ENCODE measurements at places on chromosomes 2 and 18. TPM values are rescaled to one million over a fixed set of nuclear protein-coding genes. Genes with fewer than 3 reads are reported as not detected.
A peak's percentile ranks its signal among the peaks of the same experiment; 100 is the strongest.

The RFTN2 gene
- 2.1 TPM for total RNA-seq

- no peak for DNase-seq
Measured at GRCh38 chr18:7908681-7909299, 341.7 kb downstream of the PTPRM start.

- DNase-seq, result no peak
Measured at GRCh38 chr2:37507703-37508102, 163.3 kb downstream of the QPCT start.

GRCh38 chr2:178928077-178928476 lies 120.9 kb upstream of the TTN start:
- DNase-seq, result no peak

DNA sequence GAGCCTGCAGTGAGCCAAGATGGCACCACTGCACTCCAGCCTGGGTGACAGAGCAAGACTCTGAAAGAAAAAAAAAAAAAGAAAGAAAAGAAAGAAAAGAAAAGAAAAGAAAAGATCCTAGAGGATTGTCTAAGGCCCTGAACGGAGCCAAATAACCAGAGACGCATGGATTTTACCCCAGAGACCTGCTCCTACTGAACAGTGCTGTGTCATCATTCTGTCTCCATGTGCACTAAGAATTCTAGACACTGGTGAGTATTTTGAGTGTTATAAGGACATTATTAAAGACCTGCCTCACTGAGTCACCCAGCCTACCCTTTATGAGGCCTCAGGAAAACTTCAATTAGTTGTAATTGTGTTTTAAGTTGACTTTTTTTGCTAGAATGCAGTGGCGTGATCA lies 61.9 kb upstream of the RIOK3 start:
- DNase-seq, result no peak

The TUBA4B gene
- total RNA-seq, result not detected

DNA sequence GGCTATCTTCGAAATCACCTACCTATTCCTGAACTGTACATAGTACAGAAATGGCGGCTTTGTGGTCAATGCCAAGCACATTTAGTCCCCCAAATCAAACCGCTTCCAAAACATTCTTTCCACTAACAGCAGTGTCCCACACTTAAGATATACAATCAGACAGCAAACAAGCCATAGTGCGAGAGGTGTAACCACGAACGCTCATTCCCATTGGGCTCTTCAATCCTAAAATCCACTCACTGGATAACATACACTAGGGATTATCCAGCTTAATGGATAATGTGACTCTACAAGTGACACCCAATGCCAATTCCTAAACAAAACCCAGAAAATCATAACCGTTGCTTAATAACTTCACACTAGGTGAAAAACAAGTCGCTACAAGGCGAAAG lies 2.0 kb downstream of the XPO1 start:
- peak; percentile 48 for DNase-seq

The ITGB1BP1 gene
- total RNA-seq, result 52.2 TPM

The FSIP2 gene
- total RNA-seq, result not detected

DNA sequence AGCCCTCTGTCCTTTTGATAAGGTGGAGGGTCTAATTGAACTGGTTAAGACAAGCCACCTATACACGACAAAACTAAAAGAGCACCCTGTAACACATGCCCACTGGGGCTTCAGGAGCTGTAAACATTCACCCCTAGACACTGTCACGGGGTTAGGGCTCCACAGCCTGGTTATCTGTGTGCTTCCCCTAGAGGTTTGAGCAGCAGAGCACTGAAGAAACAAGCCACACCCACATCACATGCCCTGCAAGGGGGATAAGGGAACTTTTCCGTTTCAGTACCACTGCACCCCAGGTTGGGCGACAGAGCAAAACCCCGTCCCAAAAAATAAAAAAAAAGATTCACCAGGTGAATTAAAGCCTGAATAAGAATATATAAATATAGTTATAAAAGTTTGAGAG lies 913.7 kb upstream of the ACVR2A start:
- DNase-seq, result no peak

The FOXD4L1 gene
- not detected for total RNA-seq

GRCh38 chr2:231364961-231365810 lies 30.3 kb upstream of the B3GNT7 start:
- DNase-seq, result peak; percentile 81

DNA sequence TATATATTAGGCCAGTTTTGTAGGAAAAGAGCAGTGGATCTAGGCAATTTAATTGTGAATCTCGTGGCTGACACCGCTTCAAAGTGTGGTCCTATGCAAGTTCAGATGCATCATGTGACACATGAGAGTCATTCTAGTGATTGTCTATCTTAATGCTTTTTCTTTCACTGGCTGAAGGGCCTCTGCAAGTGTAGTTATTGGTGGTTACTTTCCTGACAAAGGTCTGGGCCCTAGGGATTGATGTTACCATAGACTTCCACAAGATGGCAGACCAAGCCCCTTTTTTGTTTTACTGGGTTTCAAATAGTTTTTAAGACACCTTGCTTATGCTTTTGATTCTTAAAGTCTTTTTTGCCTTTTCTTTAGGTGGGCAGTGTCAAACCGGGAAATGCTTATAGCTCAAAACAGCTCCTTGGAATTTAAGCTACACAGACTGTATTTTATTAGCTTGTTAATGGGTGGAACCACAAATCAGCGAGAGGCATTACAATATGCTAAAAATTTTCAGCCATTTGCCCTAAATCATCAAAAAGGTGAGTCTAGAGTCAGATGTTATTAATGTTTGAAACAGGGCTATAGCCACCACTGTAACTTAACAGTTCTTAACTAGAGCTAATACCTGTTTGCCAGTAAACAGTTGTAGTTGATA lies 25.9 kb downstream of the CD8A start:
- peak; percentile 58 for DNase-seq

DNA sequence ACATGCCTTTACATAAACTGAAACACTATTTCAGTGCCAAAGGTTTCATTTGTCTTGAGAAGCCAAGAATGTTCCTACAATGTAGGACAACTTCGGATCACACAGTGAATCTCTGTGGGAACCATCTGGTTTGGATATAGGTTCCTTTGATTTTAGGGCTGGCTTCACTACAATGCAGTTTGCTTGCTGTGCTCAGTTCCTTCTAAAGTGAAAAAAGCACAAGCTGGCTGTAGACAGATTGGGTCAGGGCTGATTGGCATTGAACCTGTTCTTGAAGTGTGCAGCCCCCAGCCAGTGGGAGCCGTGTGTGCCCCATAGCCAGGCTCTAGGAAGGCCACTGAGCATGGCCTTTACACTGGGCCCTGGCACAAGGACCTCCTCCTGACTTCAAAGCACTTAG lies 167.9 kb upstream of the HNRNPA3 start:
- no peak for DNase-seq

The KRTCAP3 gene
- not detected for total RNA-seq

- peak; percentile 79 for DNase-seq
Measured at GRCh38 chr2:29766191-29766590, 155.2 kb downstream of the ALK start.

GRCh38 chr2:226906163-226906693 lies 70.4 kb downstream of the RHBDD1 start:
- no peak for DNase-seq

- DNase-seq, result no peak
Measured at GRCh38 chr2:196638765-196639164, 750 bp upstream of the CCDC150 start.

- DNase-seq, result no peak
Measured at GRCh38 chr18:13300796-13301195, 82.2 kb downstream of the LDLRAD4 start.

DNA sequence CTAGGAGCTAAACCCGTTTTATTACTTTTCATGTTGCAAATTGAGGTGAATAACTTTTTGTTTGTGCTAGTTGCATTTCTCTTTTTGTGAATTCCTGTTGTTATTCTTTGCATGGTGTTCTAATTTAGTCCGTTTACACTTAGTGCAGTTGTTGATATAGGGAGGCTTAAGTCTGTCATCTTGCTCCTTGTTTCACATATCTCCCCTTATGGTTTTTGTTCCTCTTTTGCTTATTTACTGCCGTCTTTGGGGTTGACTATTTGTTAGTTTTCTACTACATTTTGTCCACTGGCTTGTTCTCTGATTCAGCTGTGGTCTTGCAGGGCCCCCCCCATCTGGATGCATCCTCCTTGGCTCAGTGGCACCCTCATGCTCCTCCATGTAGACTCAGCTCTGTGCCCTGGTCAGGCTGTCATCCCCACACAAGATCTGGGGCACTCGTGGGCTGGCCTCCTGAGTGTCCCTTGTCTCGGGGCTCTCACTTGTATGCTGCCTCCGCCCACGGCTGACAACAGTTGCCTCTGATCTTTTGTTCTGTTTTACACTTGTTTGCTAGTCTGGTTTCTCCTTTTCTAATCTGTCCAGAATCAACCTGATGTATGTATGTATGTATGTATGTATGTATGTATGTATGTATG lies 42.9 kb upstream of the ASB1 start:
- no peak for DNase-seq

The CXCR4 gene
- not detected for total RNA-seq

The PPP4R1 gene
- total RNA-seq, result 85.5 TPM

DNA sequence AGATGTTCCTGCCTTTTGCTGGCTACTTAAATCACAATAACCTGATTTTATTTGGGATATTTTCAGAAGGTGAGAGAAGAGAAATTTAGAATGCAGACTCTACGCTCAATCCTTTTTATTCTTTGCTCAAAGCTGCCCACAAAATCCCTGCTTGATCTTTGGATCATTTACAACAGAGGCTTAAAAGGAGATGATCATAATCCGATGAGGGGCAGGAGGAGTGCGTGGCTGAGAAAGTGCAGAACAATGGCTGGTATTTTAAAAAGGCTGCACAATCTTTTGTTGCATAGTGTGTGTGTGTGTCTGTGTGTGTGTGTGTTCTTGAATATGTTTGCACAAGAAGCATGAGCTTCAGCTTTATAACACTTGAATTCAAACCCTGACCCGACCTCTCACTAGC lies 256.3 kb upstream of the MYT1L start:
- no peak for DNase-seq

GRCh38 chr2:26974352-26974751 lies 3.9 kb downstream of the MAPRE3 start:
- no peak for DNase-seq

- DNase-seq, result no peak
Measured at GRCh38 chr2:231919341-231920035, 6.7 kb downstream of the NPPC start.

DNA sequence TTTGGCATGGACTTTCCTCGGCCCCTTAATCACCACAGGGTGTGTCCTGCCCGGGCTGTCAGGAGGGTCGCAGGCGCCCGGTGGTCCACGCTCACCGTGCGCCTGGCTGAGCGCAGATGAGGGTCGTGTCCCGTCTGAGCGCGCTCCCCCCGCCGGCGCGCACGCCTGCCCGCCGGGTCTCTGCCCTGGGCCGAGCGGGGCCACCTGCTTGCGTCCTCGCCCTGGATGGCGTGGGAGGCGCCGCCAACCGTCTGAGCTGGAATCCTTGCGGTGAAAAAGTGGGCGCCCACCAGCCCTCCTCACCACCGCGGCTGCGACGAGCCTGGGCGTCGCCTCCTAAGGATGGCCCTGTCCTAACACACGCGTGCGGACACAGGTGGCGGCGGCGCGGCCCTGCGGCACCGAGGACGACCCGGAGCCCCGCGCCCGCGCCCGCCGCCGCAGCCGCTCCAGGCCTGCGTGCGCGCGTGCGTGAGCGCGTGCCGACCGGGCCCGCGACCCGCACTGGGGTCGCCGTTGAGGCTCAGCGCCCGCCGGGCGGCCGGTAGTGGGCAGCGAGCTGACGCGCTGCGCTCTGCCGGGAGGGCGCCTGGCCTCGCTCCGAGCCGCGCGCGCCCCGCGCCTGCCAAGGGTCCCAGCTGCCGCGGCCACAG lies 126.6 kb downstream of the ARHGEF4 start:
- no peak for DNase-seq

The ERFE gene
- 0.86 TPM for total RNA-seq

Data from GM23248 (cell line).